Bone marrow (tissue), 2 donors: ENCODE measurements at places on chromosomes 7 and 10.

GRCh38 chr7:8115547-8116402, 146.2 kb downstream of the ICA1 start:
- no peak for DNase-seq

- DNase-seq = no peak
Observed at GRCh38 chr10:63760034-63760707, 239.0 kb downstream of the REEP3 start.

- no peak for DNase-seq
Observed at GRCh38 chr10:94066411-94066810, 72.7 kb downstream of the PLCE1 start.

DNA sequence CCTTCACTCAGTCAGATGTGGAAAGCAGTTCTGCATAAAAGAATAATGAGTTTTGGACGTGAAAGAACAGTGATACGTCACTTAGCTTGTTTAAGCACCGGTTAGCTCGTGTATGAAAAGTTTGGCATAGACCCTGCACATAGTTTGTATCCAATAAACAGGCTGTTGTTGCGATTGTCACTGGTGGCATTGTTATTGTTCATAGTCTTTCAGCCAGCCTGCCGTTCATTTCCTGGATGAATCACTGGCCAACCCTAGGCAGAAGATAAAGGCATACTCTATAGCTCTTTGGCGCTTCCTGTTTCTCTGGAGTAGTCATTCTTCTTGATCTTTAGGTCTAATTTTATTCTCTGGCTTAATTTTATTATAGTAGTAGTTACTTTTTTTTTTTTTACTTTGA, 57.8 kb upstream of the ANKRD30A start:
- no peak for DNase-seq

DNA sequence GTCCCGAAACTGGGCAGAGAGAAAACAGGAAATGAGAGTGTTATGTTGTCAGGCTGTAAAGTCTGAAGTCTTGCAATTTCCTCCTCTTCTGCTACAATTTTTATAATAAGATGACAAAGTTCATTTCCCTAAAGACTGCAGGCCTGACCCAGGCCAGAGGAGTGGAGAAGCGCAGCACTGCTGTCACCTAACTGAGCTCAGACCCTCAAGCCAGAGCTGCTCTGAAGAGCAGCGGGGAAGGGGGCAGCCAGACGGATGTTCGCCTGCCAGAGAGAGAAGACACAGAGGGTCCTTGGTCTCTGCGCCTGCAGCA, 12.6 kb upstream of the AOAH start:
- DNase-seq = peak; percentile 36
